Amniotic stem cell (primary cell): ENCODE measurements at places on chromosomes 3 and 15.

DNA sequence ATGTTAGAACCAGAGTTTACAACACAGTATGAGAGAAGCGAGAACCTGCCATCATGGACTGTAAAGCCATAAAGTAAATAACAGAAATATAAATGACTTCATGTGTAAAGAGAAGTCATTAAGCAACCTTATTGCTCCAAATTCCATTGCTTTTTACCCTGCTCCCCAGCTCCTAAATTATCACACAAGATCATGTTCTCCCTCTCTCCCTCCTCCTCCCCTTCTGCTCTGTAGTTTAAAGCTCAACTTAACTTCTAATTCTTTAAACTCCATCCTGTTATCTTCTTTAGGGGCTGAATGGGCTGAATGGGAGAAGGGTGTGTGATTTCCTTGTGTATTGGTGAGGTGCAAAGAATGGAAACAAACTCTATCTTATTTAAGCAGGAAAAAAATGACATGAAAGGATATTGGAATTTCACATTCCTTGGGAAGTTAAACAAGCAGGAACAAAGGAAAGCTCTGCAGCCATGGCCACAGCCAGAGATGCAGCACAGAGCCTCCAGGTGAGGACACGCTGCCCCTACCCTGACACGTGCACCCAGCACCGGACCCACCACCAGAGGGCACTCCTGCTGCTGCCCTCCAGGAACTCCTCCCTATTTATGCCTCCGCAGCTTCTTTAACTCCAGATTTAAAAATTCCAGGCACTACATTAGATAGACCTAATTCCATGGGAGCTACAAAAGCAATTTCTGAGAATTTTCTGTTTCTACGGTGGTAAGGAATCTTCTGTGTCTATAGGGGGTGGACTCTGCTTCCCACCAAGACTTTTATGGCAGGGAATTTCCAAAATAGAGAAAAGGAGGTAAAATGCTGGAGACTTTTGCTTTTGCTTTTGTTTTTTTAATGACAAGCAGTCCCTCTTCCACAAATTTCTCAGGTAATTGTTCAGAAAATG lies 76.9 kb upstream of the ABI3BP start:
- DNase-seq: no peak

DNA sequence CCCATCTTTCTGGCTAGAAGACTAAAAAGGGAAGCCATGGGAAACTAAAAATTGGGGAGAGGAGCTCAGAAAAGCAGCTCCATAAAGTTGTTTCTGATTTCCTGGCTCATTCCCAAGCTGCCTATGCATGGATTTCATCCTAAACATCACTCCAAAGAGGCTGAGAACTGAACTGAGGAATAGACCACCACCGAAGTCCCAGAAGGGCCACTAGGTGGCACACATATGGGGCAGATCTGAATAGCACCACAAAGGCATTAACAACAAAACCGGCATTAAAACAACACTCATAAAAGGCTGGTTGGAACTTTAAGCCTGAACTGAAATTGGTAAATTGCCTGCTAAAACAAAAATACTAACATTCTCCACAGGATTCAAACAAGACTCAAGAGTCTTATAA lies 106.3 kb downstream of the PLD1 start:
- no peak for DNase-seq

- no peak for DNase-seq
These were observed 303.8 kb upstream of the CDIN1 start for GRCh38 chr15:36275656-36276055.

- DNase-seq: no peak
These were observed 227.1 kb upstream of the CGNL1 start for GRCh38 chr15:57149196-57149595.

- DNase-seq: no peak
These were observed 49.0 kb upstream of the NDN start for GRCh38 chr15:23736033-23736673.

DNA sequence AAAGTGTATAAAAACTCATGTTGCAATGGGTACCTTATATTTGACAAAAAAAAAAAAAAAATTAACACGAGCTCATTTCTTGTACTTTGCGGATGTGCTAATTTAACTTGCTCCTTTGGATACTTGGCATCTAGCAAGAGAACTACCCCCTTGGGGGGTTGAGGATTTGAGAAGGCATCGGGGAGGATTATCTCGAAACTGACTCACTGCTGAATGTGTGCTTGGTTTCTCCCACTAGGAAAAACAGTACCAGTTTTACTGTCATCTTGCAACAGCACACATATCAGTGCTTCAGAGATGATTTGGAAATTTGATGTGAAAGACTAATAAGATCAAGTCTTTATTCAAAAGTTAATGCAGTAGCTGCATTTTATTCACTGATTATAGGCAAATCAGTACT lies 891 bp downstream of the EXOG start:
- no peak for DNase-seq

- DNase-seq: no peak
These were observed 46.1 kb downstream of the AGBL1 start for GRCh38 chr15:86125775-86126174.
